ENCODE measurements at places on chromosomes 4 and X.

DNA sequence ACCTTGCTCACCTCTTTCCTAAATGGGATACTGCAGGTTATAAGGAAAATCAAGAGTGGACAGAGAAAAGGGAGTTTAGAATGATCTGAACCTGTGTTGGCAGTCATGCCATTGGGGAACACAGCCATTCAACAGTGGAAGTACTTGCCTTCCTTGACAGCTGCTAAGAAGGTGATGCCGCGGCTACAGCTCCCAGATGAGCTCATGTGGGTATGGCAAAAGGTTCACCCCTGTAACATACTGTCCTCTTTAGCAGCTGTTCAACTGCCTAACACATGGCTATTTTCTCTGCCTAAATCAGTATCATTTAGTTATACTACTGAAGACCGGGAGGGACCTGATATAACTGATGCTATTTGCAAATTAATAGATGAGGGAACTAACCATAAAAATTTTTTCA is 76.8 kb downstream of the DCHS2 start:
- DNase-seq: no peak

DNA sequence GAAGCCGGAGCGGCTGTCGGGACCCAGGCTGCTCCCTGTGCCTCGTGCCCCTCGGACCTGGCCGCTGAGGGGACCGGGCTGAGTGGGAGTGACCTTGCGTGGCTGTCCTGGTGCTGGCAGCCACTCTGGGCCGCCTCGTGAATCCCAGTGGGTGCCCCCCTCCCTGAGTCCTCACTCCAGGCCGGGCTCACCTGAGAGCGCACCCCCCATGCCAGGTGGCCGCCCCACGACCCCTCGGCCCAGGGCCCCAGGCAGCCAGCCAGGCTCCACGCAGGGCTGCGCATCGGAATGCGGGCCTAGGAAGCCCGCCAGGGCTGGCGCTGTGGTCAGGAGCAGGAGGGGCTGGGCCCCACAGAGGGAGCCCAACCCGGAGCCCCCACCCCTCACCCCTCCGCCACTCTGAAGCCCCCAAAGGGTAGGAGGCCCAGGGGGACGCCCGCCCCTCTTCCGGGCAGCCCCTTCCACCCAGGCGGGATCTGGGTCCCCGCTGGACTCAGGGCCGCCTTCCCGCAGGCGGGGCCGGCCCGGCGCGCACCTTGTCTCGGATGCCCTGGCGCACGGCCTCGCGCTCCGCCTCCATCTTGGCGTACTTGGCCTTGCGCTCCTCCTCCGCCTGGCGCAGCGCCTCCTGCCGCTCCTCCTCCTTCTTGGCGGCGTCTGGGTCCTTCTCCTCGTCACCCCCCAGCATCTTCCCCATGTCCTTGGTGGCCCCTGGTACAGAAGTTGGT is 33.9 kb downstream of the CPLX1 start:
- DNase-seq: no peak

- DNase-seq: no peak
Observed at GRCh38 chrX:39204945-39205344, 403.7 kb downstream of the MID1IP1 start.

- DNase-seq: no peak
Observed at GRCh38 chr4:36610628-36611027, 329.2 kb downstream of the DTHD1 start.
